Neural progenitor cell (in vitro differentiated cells): ENCODE measurements at places on chromosomes 6 and 20. TPM values are rescaled to one million over a fixed set of nuclear protein-coding genes. Genes with fewer than 3 reads are reported as not detected.

GRCh38 chr6:118327237-118327636, 220.9 kb upstream of the PLN start:
- H3K4me1 ChIP-seq, result no peaks in the 10 kb centered on the region
- H3K4me3 ChIP-seq, result no peak overlapping the region
- no peaks in the 10 kb centered on the region for H3K27me3 ChIP-seq
- DNase-seq, result no peak
- H3K27ac ChIP-seq, result no peak overlapping the region

DNA sequence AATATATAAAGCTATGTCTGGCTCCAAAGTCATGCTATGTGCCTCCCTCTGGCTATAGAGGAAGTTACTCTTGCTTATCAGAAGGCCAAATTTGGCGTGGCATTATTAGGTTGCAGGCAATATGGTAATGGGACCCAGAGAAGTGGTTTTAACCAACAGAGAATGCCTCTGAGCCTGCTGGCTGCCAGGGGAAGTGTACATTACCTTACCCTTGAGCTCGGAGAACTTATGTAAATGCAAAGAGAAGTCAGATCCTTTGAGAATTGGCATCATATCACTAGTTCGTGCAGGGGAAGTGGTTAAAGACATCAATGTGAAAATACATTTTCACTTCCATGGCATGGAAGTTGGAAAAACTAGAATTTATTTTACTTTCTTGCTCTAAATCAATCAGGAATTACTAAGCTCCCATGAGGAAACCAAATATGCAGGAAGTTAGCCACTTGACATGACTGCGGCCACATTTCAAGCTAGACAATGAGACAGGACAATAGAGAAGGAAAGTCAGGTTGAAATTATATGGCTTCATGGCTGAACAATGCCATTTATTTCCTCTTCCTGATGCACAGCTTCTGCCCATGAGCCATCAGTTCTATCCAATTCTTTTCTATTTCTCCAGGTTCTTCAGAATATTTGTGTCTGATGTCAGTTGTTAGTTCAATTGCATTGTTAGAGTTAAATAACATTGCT, 134.0 kb upstream of the PHACTR1 start:
- DNase-seq, result no peak
- H3K27me3 ChIP-seq, result no peaks in the 10 kb centered on the region
- H3K4me3 ChIP-seq, result no peak overlapping the region
- H3K4me1 ChIP-seq, result no peaks in the 10 kb centered on the region

- H3K4me1 ChIP-seq, result no peaks in the 10 kb centered on the region
- no peak overlapping the region for H3K27ac ChIP-seq
- H3K27me3 ChIP-seq, result no peaks in the 10 kb centered on the region
- no peaks in the 10 kb centered on the region for H3K36me3 ChIP-seq
These were observed 506.6 kb upstream of the MAN1A1 start for GRCh38 chr6:119856136-119856535.

DNA sequence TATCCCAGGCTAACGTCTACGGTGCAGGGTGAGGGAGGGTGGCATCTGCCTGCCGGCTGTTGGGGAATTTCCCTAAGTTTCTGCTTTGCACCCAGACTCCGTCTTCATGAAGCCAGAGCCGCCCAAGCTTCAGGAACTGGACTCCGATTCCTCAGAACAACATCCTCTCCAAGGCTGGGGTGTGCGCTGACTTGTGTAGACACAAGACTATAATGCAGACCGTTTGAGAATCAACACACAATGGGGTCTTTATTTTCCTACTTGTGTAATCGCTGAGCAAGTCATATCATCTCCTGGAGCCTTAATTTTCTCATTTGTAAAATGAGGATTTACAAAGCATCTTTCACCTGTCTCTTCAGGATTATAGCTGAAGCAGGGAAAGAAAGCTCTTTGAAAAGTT, 160.5 kb upstream of the AGPAT4 start:
- peak overlapping the region; percentile 64 for H3K27ac ChIP-seq
- no peaks in the 10 kb centered on the region for H3K27me3 ChIP-seq
- no peak for DNase-seq
- no peaks in the 10 kb centered on the region for H3K36me3 ChIP-seq
- no peak overlapping the region for H3K4me3 ChIP-seq
- H3K4me1 ChIP-seq, result peaks cover 28% of the 10 kb centered on the region

DNA sequence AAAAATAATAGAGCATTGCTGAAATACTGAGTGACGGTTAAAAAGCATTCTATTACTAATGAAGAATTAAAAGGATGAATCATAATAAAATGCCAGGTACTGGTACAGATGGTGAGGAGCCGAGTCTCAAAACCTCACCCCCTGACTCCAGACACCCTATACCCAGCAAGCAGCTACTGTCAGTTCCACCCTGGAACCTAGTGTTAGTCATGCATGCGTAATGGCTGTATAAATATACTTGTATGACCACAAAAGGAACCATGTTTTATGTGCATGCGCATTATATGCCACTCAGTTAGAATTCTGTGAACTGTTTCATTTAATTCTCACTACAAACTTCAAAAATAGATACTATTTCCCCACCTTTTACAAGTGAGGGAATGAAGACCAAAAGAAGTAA, 568.7 kb upstream of the RNF217 start:
- no peaks in the 10 kb centered on the region for H3K27me3 ChIP-seq
- H3K4me3 ChIP-seq, result no peak overlapping the region
- no peak for DNase-seq
- H3K36me3 ChIP-seq, result no peaks in the 10 kb centered on the region
- H3K27ac ChIP-seq, result no peak overlapping the region

DNA sequence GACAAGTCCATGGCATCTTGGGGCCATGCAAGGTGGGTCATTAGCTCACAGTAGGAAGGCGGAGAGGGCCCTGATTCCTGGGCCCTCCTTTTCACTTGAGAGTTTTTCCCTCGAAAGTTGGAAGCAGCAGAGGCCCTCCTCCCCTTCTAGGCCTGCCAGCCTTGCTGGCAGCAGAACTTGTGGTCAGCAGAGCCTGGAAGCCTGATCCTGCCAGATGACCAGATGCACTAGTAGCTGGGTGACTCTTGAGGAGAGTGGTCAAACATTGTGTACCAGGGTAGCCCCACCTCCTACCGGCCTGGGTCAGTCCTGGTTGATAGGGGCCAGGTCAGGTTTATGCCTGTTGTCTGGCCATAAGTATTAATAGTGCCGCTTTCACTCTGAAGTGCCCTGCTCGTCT, 3.8 kb upstream of the HMGA1 start:
- H3K36me3 ChIP-seq, result no peaks in the 10 kb centered on the region
- no peak overlapping the region for H3K4me3 ChIP-seq
- H3K27ac ChIP-seq, result no peak overlapping the region
- H3K27me3 ChIP-seq, result no peaks in the 10 kb centered on the region
- H3K4me1 ChIP-seq, result peaks cover 12% of the 10 kb centered on the region
- no peak for DNase-seq

DNA sequence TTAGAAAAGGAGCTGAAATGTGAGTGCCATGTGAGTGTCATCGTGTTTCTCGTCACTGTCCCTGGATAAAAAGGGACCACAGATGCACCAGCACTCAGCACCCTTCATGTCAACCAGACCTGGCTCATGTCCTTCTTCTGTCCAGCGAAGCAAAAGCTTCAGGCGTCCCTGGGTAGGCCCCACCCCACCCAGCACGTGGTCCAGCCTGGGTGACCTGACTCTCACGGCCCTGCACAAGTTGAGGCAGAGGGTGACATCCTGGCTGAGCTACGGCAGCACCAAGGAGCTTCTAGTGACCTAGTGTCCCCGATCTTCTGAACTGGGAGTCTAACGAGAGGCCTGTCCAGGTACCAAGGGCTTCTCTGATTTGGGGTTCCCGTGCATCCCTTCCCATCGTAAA, 37.8 kb downstream of the PSMG4 start:
- H3K27ac ChIP-seq, result no peak overlapping the region
- no peak overlapping the region for H3K4me3 ChIP-seq
- DNase-seq, result no peak
- no peaks in the 10 kb centered on the region for H3K36me3 ChIP-seq
- H3K27me3 ChIP-seq, result no peaks in the 10 kb centered on the region

GRCh38 chr20:25278636-25279361, 30.9 kb downstream of the PYGB start:
- DNase-seq, result no peak
- H3K4me1 ChIP-seq, result no peaks in the 10 kb centered on the region
- H3K27me3 ChIP-seq, result no peaks in the 10 kb centered on the region

DNA sequence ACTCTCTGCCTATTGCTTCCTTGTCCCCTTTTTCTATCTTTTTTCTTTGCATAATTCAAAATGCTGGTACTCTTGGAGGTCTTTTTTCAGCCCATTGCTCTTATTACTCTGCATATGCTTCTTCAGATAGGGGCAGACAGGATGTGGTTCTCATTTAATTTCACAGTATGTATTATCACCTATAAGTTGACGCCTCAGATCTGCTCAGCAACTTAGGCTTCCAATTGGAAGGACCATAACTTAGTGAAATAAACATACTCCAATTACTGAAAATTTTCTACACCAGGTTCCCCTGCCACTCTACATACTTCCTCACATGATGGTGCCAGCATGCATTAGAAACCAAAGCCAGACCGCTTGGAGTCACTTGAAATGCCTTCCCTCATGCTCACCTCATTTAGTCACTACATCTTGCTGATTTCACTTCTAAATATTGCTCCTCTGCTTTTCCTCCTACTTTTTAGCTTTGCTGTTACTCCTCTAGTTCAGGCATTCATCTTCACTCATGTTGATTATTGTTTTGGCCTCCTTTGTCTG, 34.5 kb upstream of the AHI1 start:
- H3K4me1 ChIP-seq, result no peaks in the 10 kb centered on the region
- DNase-seq, result no peak
- H3K27me3 ChIP-seq, result no peaks in the 10 kb centered on the region
- no peaks in the 10 kb centered on the region for H3K36me3 ChIP-seq

- no peak overlapping the region for H3K4me3 ChIP-seq
- H3K36me3 ChIP-seq, result no peaks in the 10 kb centered on the region
- H3K27ac ChIP-seq, result no peak overlapping the region
- no peaks in the 10 kb centered on the region for H3K4me1 ChIP-seq
These were observed 14.2 kb upstream of the FAM162B start for GRCh38 chr6:116779573-116780164.

GRCh38 chr6:30344191-30344867, 627 bp upstream of the RPP21 start:
- no peaks in the 10 kb centered on the region for H3K36me3 ChIP-seq
- H3K4me1 ChIP-seq, result peaks cover 4% of the 10 kb centered on the region
- DNase-seq, result no peak

DNA sequence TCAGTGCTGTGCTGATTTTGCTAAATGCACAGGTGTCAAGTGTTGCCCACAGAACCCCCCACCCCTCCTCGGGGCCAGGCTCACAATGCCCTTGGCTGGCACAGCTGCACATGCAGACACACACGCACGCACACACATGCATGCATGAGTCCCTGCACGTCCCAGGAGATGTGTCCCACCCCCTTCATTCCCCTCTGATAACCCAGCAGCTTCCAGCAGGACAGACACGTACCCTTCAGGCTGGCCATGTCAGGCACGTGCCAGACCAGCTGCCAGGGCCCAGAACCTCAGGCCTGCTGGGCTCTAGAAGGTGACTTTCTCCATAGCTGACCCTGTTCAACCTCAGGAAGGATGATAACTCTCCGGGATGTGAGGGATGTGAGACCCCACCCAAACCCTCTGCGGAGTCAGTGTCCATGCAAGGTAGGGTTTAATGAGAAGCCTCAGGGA, 44.4 kb downstream of the MRPL14 start:
- H3K4me1 ChIP-seq, result peaks cover 35% of the 10 kb centered on the region
- peaks cover under 1% of the 10 kb centered on the region for H3K27me3 ChIP-seq
- DNase-seq, result no peak
- H3K36me3 ChIP-seq, result no peaks in the 10 kb centered on the region
- no peak overlapping the region for H3K4me3 ChIP-seq

GRCh38 chr6:123524781-123525180, 112.0 kb downstream of the TRDN start:
- no peak for DNase-seq
- no peaks in the 10 kb centered on the region for H3K36me3 ChIP-seq
- H3K4me1 ChIP-seq, result no peaks in the 10 kb centered on the region
- no peak overlapping the region for H3K4me3 ChIP-seq

DNA sequence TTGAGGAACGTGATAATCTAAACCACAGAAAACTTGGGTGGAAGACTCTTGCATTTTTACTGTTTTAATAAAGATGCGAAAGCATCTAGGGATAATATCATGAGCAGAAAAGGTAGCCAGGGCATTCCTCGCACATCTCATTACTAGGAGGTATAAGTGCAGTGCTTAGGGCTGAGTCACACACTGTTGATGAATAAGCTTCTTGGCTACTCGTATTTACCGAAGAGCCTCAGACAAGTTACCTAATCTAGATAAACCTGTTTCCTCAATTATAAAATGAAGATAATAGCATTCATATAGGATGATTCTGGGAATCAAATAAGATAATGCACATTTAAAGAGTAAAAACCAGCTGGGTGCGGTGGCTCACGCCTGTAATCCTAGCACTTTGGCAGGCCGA, 780 bp upstream of the KIAA0319 start:
- peaks cover 5% of the 10 kb centered on the region for H3K36me3 ChIP-seq
- H3K4me3 ChIP-seq, result peak overlapping the region; percentile 92
- peaks cover 23% of the 10 kb centered on the region for H3K27me3 ChIP-seq
- H3K4me1 ChIP-seq, result peaks cover 2% of the 10 kb centered on the region
- H3K27ac ChIP-seq, result no peak overlapping the region
- no peak for DNase-seq

DNA sequence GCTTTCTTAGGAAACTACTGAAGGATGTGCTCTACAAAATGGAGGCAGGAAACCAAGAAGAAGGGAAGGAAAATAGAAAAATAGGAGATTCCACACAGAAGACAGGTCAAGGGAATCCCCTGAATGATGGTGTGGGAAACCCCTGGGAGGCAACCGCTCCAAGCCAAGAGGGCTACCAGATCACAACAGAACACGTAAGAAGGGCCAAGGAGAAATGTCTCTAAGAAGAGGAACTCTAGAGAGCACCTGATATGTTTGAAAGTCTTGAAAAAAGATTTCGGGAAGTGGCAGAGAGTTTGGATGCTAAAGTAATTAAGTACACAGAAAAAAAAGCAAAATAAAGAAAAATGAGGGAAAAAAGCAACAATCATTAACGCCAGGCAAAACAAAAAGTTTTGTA, 7.1 kb downstream of the KIF13A start:
- no peak overlapping the region for H3K27ac ChIP-seq
- no peaks in the 10 kb centered on the region for H3K36me3 ChIP-seq
- DNase-seq, result no peak
- H3K27me3 ChIP-seq, result no peaks in the 10 kb centered on the region

The HCRTR2 gene
- total RNA-seq, result 0.06 TPM in 1 of 2 replicates, not detected in the other

The GNRH2 gene
- total RNA-seq, result 0.37 TPM in 1 of 2 replicates, not detected in the other

The WFDC10B gene
- not detected in 2 replicates for total RNA-seq

The PHACTR3 gene
- 0.22 and 1.4 TPM in 2 replicates for total RNA-seq

The HUS1B gene
- 0.43 TPM in 1 of 2 replicates, not detected in the other for total RNA-seq

The MUC21 gene
- total RNA-seq, result not detected in 2 replicates

The DHX16 gene
- total RNA-seq, result 17.6 and 29.2 TPM in 2 replicates

The RIPPLY2 gene
- total RNA-seq, result not detected in 2 replicates
